ENCODE measurements at places on chromosomes 3 and 15.

GRCh38 chr3:188255190-188255589, 101.2 kb downstream of the LPP start:
- no peak for DNase-seq

GRCh38 chr3:15301761-15302160, 30.6 kb downstream of the SH3BP5 start:
- DNase-seq = no peak

GRCh38 chr15:100669260-100669659, 66.9 kb downstream of the ASB7 start:
- DNase-seq = no peak

DNA sequence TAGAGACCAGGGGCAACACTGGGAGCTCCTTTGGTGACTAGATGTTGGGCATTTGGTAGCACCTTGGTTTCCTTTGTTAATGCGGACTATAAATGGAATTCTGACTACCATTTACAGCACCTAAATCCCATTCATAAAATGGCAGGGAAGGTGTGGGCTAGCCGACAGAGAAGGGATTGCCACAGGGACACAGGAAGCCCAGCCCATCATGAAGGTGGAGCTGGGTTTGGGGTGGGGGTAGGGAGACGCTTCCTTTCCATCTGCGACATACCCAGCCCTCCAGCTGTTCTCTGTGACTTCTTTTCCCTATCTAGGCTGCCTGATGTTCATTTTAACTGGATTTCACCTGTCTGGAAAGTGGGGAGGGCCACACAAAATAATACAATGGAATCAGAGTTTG, 21.0 kb downstream of the ABHD2 start:
- no peak for DNase-seq

DNA sequence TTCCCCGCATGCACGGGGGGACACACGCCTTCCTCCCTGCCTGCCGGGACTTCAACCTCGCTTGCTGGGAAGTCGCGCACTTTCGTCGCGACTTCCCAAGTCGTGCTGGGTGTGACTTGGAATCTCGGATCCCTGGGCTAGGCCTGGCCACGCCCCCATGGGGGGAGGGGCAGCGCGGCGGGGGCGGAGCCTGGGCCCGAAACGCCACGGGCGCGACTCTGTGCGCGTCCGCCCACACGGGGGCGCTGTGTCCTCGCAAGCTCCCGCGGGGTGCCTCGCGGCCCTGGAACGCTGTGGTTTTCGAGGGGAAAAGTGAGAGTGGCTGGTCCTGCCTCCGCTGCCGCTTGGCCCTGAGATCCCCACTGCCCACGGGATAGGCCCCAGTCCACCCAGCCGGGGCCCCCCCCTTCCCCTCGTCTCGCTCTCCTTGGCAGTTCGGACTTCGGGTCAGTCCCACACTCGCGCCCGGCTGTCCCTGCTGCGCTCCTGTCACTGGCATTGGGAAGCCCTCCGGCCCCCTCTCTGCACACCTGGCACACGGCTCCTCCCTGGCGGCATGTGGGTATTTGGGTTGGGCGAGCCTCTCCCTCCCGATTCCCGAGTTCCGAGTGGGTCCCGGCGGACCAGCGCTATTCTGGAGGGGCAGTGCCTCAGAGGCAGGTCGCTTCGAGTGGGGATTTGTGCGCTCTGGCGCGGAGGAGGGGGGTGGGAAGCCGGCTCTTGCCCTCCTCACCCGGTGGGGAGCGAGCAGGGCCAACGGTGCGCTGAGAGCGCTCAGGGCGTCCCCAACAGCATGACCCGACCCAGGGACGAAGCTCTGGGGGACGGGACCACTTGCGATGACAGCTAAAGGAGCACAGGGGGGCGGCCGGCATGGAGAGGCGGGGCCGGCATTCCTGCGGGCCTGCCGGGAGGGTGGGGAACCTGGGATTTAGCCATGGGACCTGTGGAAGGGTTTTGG, 23.6 kb downstream of the SEC61A1 start:
- peak; percentile 87 for DNase-seq

DNA sequence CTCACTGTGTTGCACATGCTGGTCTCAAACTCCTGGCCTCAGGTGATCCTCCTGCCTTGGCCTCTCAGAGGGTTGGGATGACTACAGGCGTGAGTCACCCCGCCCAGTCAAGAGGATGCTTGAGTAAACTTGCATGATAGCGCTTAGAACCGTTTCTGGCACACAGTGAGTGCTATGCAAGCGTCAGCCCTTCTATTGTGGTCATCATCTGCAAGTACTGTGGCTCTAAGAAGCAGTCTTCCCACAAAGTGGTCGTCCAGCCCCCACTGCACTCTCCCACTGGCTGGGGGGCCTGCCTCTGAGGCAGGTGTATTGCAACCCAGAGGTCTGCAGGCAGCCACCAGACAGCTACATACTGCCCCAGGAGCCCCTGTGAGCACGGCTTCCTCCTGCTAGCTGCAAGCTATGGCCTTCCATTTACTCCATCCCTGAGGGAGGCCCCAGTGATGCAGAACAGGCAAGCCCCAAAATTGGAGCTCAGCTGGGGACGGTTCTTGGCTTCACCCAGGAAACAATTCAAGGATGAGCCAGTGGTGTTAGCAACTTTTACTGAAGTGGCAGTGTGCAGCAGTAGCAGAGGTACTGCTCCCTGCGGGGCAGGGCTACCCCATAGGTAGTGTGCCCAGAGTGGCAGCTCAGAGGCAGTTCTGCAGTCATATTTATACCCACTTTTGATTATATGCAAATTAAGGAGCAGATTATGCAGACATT, 95.4 kb downstream of the LSM3 start:
- DNase-seq = no peak

GRCh38 chr15:69963385-69963784, 134.3 kb downstream of the TLE3 start:
- DNase-seq = no peak

- no peak for DNase-seq
These were observed 7.4 kb downstream of the SQOR start for GRCh38 chr15:45641999-45642932.

- DNase-seq = no peak
These were observed 4.6 kb downstream of the ANAPC13 start for GRCh38 chr3:134481166-134481565.

GRCh38 chr15:80878867-80879250, 99.7 kb downstream of the CEMIP start:
- DNase-seq = no peak

GRCh38 chr15:81296673-81297072, 27.3 kb downstream of the STARD5 start:
- DNase-seq = peak; percentile 29
